ENCODE measurements at places on chromosomes 6 and 20. TPM values are rescaled to one million over a fixed set of nuclear protein-coding genes. Genes with fewer than 3 reads are reported as not detected.

BIRC7 gene
- not detected for total RNA-seq

ADGRB3 gene
- total RNA-seq: 3.3 TPM

SLC17A3 gene
- total RNA-seq: not detected

UBE2V1 gene
- total RNA-seq: 60.0 TPM

RFX6 gene
- not detected for total RNA-seq

CDH4 gene
- 0.10 TPM for total RNA-seq

BHLHE23 gene
- total RNA-seq: not detected

GNRH2 gene
- total RNA-seq: not detected

BPI gene
- 7.9 TPM for total RNA-seq

NR2E1 gene
- total RNA-seq: not detected

EPPIN gene
- total RNA-seq: not detected

HRH3 gene
- total RNA-seq: 0.10 TPM

HLA-DMB gene
- total RNA-seq: 12.7 TPM

GLP1R gene
- 0.10 TPM for total RNA-seq

MYB gene
- total RNA-seq: 7.8 TPM

PCIF1 gene
- total RNA-seq: 13.5 TPM

RBL1 gene
- total RNA-seq: 8.9 TPM

CDSN gene
- total RNA-seq: 37.1 TPM

SFTA2 gene
- total RNA-seq: not detected

KHDRBS2 gene
- 0.30 TPM for total RNA-seq

C2 gene
- total RNA-seq: 4.9 TPM

DNAH8 gene
- total RNA-seq: 0.89 TPM

MRPS18B gene
- total RNA-seq: 41.3 TPM

PRL gene
- 0.39 TPM for total RNA-seq

THBS2 gene
- total RNA-seq: 393 TPM

OPRL1 gene
- 0.89 TPM for total RNA-seq

PRR18 gene
- 0.20 TPM for total RNA-seq

RAET1L gene
- 2.8 TPM for total RNA-seq

PNRC1 gene
- total RNA-seq: 173 TPM

TSBP1 gene
- not detected for total RNA-seq

LAMA4 gene
- total RNA-seq: 249 TPM

RBM24 gene
- total RNA-seq: 25.8 TPM

PKIB gene
- 4.4 TPM for total RNA-seq

FHL5 gene
- total RNA-seq: 1.5 TPM

LTB gene
- total RNA-seq: 1.6 TPM

PIGU gene
- total RNA-seq: 9.8 TPM

MYCT1 gene
- 16.3 TPM for total RNA-seq

HLA-DRB5 gene
- 0.79 TPM for total RNA-seq
